ENCODE measurements at places on chromosomes 5 and 9.

GRCh38 chr5:119397518-119398380 lies 41.9 kb downstream of the TNFAIP8 start:
- DNase-seq = no peak

DNA sequence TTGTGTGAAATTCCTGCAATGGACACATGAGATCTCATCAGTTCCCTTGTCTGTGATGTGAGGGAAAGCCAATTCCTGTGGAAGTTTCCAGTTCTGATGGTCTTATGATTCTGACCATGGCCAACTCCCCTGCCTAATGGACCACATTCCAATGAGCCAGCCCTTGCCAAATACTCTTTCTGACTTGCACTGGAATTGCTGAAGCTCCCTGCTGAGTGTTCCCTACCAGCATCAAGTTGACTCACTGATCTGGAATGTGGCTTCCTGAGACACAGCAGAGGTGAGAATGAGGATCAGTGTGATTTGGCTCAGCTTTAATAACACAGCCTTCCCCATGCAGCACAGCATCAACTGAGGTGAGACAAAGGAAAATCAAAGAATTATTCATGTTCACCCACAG lies 427.8 kb downstream of the KDM4C start:
- no peak for DNase-seq

GRCh38 chr9:3879315-3879714 lies 353.5 kb upstream of the RFX3 start:
- DNase-seq = no peak

DNA sequence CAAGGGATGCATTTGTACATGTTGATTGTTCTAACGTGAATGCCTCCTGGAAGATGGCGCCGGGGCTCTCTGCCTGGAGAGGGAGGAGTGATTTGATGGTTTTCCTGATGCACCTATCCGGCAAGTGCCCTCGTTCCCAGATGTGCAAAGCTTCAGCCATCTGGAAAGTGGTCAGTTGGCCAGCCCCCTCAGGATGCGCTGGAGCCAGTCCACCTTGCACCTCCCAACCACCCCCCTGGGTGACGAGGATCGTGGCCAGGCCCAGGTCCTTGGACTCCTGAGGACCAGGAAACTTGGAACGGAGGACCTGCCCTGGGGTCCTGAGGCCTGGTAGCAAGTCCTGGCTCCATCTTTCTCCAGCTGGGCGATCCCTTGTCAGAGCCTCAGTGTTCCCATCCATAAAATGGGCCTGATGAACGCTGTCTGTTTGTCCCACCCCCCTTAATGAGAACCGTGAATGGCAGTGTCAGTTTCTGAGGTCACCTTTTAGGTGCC lies 23.6 kb upstream of the RNU6ATAC start:
- no peak for DNase-seq

DNA sequence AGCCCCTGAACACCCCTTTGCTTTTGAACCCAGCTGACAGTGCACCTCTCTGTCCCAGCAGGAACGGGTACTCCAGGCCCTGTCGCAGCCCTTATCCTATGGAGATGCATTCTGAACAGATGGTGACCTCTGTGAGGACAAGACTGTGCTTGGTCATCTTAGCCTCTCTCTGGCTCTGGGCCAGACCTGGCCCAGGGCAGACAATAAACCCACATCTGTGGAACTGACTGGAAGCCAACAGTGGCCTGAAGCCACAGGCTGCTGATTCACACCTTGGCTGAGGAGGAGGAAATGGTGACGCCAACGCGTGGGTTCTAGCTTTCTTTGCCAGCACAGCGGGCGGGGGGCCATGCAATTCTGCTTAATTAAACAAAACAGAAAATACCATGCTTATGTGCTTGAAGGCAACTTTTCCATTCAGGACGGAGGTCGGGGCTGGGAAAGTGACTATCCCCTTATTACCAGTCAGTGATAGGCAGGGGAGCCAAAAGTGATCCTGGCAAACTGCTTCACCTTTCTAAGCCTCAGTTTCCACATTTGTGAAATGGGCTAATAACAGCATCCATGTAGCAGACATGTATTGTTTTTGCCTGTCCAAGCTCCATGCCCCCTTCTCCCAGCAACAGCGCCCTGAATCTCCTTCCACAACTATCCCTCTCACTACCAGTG lies 10.8 kb downstream of the SH3PXD2B start:
- DNase-seq = no peak

DNA sequence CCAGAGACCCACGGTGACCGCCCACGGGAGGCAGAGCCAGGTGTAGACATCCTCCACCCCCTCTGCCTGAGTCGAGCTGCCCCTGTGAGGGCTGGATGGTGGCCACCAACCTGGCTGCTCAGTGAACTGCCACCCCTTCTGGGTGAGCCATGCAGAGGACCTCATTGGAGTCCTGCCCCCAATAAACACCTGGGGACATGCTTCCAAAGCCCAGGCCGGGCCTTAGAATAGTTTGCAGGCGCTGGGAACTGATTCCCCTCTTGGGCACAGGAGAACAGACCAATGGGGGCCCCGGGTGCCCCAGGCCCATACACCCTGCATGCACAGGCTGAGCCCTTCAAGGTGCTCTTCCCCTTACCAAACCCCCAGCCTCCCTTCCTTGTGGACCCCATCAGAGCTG lies 38.1 kb upstream of the GFPT2 start:
- no peak for DNase-seq

GRCh38 chr5:154254896-154255295 lies 64.4 kb downstream of the GALNT10 start:
- no peak for DNase-seq

GRCh38 chr5:180387798-180388197 lies 34.7 kb upstream of the GFPT2 start:
- DNase-seq = no peak

DNA sequence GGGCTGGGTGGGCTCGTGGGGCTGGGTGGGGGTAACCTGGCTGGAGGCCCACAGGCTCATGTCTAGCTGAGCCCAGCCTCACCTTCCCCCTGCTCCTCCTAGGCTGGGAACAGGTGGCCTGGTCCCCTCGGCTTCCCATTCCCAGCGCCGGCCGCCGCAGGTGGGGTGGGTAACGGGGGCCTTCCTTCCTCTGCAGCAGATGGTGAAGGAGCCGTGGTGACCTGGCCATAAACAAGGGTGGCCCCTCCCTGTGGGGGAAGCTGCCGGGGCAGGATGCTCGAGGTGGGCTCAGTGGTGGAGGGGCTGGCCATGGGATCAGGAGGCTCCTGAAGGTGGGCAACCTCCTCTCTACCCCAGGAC lies 41.0 kb upstream of the EGFL7 start:
- DNase-seq = no peak

DNA sequence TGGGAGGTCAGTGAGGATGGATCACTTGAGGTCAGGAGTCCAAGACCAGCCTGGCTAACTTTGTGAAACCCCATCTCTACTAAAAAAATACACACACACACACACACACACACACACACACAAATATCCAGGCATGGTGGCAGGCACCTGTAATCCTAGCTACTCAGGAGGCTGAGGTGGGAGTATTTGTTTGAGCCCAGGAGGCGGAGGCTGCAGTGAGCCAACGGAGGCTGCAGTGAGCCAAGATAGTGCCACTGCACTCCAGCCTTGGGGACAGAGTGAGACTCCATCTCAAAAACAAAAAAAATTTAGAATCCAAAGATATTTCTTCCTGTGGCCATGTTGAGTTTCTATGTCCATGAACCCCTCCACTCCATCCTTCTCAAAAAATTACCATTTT lies 21.5 kb upstream of the CDC23 start:
- no peak for DNase-seq

DNA sequence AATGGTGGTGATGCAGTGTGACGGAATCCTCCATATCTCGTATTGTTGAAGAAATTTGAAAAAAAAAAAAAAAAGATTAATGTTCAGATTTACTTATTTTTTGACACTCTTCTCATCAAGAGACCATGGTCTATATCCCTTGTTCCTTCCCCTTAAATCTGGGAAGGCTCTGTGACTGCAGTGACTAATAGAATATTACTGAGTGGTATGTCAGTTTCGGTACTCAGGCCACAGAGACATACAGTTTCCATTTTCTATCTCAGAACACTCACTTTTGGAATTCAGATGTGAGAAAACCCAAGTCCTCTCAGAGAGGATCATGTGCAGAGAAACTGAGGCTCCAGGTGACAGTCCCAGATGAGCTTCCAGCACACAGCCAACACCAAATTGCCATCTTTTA lies 1193.5 kb downstream of the DTWD2 start:
- DNase-seq = no peak

- no peak for DNase-seq
Observed at GRCh38 chr5:96338091-96338490, 95.0 kb downstream of the PCSK1 start.

- DNase-seq = no peak
Observed at GRCh38 chr9:116504081-116504480, 183.0 kb upstream of the TRIM32 start.

DNA sequence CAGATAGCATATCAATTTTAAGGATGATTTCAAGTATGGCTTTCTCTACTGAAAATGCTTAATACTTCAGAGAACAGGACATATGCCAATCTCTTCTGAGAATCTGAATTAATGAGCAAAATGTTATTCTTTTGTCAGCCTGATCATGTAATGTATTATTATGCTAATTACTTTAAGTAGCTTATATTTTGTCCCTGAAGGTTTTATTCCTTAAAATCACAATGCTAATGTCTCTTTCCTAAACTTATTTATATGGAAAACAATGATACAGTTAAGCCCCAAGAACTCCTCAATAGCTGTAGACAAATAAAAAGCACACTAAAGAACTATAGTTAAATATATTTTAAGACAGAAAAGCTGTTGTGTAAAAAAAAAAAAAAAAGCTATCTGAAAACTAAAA lies 256.9 kb upstream of the PTPRD start:
- DNase-seq = no peak

- no peak for DNase-seq
Observed at GRCh38 chr5:26569241-26569928, 469.0 kb downstream of the CDH9 start.

- DNase-seq = no peak
Observed at GRCh38 chr9:135591506-135592330, 30.2 kb downstream of the PAEP start.

- no peak for DNase-seq
Observed at GRCh38 chr9:98085944-98086343, 29.4 kb downstream of the NANS start.

DNA sequence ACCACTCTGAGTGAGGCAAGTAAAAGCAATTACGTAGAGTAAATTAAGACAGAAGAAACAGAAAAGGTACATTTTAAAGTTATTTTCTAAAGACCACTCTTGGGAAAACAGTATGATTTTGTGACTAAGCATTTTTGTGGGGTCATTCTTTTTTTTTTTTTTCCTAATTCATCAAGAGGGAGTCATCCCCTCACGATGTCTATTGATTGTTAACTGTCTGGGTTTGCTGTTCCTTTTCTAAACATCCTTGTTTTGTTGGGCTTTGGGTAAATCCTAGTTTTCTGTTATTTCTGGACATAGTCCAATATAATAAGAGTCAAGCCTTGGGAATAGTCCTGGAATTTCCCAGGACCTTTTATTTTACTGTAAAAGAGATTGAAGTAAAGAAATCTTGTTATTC lies 63.8 kb downstream of the ANKRD55 start:
- no peak for DNase-seq

DNA sequence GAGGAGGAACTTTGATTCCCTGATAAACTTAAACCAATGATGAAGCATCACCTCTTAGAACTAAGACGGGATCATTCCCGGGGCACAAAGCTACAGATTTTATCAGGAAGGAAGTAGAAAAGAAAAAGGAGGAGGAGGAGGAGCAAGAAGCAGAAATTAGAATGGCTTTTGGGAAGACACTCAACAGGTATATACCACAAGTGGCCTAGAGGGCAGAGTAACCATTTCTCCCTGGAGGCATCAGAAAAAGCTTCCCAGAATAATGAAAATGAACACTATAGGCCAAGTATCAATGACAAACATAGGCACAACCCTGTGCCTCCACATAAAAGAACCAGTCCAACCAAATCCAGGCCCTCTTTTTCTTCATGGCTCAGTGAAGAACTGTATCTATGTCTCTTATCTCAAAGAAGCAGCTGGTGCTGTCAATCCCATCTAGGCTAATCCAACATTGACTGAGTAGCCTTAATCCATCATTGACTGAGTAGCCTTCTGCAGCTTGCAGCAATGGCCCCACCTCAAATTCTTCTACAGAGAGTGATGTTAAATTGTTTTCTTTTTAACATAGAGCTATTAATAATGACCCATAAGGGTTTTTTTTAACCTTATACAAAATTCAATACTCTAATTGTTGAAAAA lies 178.8 kb upstream of the KIF2A start:
- no peak for DNase-seq

- no peak for DNase-seq
Observed at GRCh38 chr5:171701100-171701541, 84.5 kb upstream of the SMIM23 start.
